Activated T-helper 1 cell treated with anti-CD3 and anti-CD28 coated beads, Interleukin-2, amount 50 U/mL, for 16 hours (primary cell): ENCODE measurements at places on chromosomes 4 and X.

DNA sequence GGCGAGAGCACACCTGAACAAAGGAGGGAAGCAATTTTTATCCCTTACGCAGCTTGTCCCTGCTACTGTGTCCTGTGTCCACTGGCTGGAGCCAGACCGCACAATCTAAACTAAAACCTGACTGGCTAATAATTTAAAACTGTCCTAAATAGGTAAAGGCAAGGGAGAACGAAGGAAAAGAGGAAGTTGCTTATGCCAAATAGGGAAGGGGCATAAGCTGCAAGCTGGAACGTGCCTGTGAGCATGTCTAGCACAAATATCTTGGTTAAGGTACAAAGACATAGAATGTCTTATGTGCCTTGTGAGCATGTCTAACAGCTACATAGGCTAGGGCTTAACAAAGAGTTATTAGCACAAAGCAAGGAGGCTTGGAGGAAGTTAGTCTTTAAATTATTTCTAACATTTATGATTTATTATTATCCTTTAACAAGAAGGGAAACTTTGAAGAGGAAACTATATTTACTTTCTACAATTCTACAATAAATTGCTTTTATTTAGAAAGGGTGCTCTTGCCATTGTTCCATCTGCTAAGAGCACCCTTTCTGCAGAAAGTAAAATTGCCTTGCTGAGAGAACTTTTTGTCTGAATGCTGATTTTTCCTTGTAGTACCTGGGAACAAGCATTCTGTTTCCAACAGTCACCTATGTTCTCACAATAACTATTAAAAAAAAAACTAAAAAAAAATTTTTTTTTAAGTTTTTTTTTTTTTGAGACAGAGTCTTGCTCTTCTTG is 80.6 kb upstream of the CBR4 start:
- no peak for DNase-seq

- DNase-seq, result no peak
Measured at GRCh38 chr4:61866378-61867030, 666.4 kb downstream of the ADGRL3 start.

DNA sequence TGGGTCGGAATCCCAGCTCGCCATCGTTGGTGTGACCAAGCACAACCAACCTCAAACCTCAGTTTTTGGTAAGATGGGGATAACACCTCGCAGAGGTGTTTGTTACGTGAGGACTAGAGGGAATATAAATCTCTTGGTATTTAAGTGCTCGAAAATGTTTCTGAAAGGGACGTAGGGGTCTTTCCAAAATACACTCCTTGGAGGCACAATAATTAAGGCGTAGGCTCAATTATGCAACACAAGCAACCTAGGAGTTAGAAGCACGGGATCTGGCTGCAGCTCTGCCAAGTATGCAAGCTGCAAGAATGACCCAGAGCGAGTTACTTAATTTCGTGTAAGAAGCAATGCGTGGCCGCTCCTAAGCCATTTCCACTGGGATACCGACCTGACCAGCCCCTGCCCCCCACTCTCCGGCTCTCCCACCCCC is 552 bp downstream of the ADH5 start:
- no peak for DNase-seq

DNA sequence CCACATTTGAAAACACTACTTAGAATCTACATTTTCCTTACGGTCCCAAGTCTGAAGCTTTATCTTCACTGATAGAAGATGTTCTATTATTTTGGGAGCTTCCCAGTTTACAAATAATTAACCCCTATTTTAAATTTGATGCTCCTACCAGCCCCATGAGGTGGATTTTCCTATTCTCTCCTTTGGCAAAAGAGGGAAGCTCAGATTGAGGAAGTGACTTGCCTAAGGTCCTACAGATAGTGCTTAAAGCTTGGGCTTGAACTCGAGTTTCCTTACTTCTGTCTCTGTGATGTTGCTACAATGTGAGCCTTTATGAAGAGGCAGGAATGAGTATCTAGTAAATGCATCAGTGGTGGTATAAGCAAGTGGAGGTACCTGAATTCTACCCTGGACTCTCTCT is 27.5 kb downstream of the HEPH start:
- no peak for DNase-seq

DNA sequence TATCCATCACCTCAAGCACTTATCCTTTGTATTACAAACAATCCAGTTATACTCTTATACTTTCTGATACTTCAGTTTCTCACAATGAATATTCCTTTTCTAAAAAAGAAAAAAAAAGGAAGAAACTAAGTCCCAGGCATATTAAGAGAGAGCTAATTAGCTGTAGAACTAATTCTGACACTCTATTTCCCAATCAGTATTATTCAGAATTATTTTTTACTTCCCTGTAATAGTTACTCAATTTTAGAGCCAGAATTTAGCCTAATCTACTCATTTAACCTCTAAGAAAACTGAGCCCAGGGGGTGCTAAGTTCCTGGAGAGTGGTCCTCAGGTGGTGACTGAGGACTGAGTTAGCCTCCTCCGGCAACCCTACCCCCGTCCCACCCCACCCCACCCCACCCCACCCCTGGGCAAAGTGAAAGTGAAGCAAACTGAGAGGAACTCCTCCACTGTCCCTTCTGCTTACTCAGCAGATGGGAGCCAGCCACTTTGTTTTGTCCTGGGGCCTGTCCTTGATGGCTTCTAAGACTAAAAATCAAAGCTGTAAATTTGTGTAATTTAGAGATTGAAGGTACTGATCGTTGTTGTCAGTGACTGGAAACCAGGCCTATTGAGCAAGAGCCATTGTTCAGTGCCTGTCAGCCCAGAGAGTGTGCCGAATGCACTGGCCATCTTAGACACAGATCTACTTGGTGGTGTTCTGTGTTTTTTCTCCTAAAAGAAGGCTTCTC is 162.1 kb downstream of the CBR4 start:
- DNase-seq, result no peak

DNA sequence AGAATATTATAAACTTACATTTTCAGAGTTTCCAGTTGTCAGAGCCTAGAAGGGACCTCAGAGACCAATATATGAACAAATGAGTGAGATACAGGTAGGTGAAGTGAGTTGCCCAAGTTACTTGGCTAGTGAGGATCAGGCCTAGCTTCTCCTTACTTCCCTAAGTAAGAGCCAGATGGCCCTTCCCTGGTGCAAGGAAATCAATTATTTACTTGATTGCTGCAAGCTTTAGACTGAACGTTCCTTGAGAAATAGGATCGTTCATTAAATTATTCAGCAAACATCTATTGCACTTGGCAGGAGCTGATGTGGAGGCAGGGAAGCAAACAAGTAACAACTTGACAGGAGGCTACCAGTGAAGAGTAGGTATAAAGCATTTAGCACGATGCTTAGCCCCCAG is 117.8 kb downstream of the EFHC2 start:
- DNase-seq, result no peak

DNA sequence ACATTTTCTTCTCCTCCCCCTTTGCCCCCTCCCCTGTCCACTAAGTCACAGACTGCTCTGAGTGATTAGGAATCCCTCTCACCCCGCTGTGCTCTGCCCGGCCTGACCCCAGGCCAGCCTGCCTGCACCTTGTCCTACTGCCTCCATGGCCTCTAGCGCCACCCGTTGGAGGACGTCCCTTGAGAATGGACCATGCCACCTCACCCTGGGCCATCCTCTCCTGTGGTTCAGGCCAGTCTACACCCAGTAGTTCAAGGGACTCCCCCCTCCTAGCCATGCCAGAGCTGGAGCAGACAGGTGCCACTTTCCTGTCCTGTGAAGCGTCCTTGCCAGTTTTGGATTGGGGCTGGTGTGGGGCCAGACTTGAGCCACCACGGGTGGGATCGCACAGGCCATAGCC is 9.7 kb upstream of the IRAK1 start:
- DNase-seq, result no peak

DNA sequence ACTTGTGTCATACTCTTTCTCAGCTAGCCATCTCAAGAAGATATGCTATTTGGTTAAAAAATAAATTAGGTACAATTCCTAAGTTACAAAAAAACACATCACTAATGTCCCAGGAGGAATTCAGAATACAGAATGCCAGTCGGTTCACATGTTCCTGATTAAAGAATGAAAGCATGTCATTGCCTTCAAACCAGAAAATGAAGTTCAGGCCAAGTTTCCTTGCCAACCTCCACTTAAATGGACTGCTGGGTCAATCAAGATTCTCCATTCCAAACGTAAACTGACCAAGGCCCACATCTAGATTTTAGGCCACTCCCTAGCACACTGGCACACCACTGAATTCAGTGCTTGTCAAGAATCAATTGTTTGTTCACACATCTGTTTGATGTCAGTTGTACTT is 6.5 kb downstream of the PIGA start:
- no peak for DNase-seq

DNA sequence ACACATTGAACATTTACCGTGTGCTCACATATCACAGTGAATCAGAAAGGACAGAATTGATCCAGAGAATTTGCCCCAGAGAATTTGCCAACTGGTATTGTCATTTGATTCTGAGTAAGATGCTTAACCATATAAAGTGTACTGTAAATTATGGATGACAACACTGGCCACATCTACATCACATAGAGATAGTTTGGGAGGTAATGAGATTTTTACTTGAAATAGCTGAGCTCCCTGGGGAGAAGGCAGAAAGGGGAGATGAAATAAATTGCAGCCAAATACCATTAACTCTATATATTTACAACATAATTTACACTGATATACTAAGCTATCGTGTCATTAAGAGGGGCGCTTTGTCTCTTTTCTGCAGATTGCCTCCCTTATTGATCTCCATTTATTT is 564.0 kb downstream of the KCNIP4 start:
- no peak for DNase-seq

DNA sequence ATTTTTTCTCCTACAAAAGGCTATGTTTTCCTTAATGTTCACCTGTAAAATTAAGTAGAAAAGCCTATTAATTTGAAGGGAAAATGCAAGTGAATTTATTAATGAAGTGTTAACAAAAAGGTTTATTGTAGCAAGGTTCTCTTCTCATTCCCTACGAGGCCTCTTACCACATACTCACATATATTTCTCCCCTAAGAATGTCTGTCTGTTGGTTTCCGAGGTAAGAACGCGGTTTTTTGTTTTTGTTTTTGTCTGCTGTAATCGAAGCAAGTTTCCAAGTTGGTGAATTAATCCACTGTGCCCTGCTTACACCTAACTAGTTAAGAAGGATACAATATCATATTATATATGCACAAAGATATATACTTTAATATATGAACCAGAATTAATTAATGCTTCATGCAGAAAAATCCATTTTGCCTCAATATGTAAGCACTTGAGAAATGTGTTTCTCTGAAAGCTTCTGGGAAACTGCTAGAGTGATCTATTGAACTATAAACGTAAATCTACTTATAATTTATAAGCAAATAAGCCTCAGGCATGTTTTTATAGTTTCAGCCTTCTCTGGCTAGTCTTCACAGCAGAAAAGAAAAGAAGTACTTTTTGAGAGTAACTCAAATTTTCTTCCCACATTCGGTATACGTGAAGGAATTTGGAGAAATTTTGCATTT is 120.8 kb downstream of the EGF start:
- no peak for DNase-seq

GRCh38 chr4:6148506-6149205 is 51.7 kb downstream of the JAKMIP1 start:
- DNase-seq, result no peak

- DNase-seq, result no peak
Measured at GRCh38 chrX:109936598-109936997, 66.3 kb upstream of the TMEM164 start.

GRCh38 chrX:150258176-150258425 is 105.0 kb upstream of the MAMLD1 start:
- DNase-seq, result no peak

DNA sequence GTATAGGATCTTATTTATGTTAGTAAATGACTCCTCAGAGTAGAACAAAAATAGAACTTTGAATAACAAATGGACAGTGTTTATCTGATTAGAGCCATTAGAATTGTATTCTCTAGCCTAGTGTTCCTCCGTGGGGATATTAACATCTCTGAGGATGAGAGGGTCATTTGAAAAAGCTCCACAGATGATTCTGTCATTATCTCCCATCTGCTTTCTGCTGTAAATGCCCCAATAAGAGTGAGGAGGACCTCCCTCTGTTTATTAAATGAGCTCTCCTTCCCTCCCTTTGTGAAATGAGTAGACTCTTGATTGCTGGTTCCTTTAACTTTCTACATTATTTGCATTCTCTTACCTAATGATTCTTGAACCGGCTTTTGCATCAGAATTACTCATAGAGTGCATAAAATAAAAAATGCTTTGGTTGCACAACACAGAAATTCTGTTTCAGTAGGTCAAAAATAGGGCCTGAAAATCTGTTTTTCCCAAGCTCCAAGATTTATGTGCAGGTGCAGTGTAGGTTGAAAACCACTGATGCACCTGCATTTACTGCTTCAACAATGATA is 18.0 kb downstream of the GC start:
- DNase-seq, result no peak

DNA sequence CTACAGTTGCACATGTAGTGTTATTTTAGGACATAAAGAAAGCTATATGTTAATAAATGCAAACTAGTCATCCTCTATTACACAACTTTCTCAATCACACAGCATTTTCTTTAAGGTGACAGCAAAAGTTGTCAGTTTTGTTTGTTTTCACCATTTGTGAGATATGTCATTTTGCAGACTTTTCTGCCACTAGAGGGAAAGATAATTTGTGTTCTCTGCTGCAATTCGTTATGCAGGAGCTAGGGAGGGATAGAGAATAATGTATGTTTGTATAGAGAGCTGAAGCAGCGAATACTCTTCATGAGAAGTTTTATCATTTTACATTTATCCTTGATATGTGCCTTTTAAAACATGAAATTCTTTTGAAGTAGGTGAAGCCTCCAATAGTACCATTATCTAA is 670.6 kb upstream of the ATOH1 start:
- DNase-seq, result no peak

- DNase-seq, result no peak
Measured at GRCh38 chrX:85017721-85018120, 14.0 kb downstream of the APOOL start.

GRCh38 chr4:77631276-77631675 is 25.7 kb downstream of the CXCL13 start:
- DNase-seq, result no peak

DNA sequence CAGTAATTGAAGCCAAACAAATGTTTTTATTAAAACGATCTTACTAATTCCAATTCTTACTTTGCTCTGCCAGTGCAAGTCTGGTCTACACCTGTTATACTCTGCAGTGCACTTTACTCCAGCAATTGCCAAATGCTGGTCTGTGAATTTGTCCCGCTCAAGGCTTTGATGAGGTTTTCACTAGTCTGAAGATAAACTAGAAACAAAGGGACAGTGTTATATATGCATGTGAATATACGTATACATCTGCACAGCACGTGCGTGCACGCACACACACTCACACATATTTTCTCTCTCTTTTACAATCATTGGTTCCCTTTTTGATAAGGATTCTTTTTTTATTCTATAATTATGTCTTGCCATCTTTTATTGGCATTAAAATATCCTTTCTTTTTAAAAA is 88.5 kb upstream of the LCORL start:
- DNase-seq, result no peak

GRCh38 chr4:60913002-60913401 is 287.1 kb upstream of the ADGRL3 start:
- no peak for DNase-seq

GRCh38 chr4:54440394-54441136 is 211.5 kb downstream of the PDGFRA start:
- no peak for DNase-seq

- DNase-seq, result no peak
Measured at GRCh38 chr4:112029771-112030171, 115.5 kb upstream of the FAM241A start.

GRCh38 chr4:153904011-153904410 is 115.1 kb upstream of the SFRP2 start:
- DNase-seq, result no peak

GRCh38 chr4:75046226-75046625 is 113.3 kb downstream of the PARM1 start:
- no peak for DNase-seq
